Stimulated activated CD4-positive, alpha-beta T cell treated with anti-CD3 and anti-CD28 coated beads, Interleukin-4, amount 100 ng/mL, for 24 hours (primary cell): ENCODE measurements at places on chromosomes 3 and 15.
A peak's percentile ranks its signal among the peaks of the same experiment; 100 is the strongest.

DNA sequence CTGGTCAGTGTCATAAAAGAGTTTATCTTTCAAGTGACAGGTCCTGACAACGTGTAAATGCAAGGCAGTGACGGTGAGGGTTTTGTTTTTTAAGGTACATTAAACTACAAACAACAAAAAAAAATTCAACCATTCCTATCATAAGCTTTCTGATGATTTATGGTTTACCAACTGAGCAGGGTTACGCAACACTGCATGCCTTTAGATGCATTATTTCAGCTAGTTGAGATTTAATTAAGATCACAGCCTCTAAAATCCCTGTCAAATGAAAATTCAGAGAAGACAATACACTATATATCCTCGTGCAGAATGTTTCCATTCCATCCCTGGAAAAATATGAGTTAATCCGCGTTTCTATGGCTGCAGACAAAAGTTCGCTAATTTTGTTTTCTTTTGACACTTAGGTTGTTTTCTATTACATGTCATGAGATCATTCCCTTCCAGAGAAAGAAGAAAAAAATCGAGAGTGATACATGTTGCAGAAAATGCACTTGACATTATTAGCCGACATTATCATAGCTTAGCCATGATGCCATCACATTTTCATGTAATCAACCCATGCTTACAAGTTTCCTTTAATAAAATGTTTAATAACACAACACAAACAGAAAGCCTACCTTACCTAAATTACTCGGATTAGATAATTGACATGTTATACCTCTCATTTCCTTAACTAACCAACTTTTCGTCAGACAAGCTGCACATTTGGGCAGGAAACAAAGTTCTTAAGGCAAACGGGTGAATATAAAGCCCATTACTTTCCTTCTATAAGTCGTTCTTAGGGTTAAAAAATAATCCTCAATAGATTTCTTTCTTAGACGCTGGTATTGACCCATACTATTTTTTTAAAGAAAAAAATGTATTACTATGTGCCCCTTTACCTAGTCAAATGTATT lies 521.2 kb downstream of the FOXP1 start:
- no peak for DNase-seq

DNA sequence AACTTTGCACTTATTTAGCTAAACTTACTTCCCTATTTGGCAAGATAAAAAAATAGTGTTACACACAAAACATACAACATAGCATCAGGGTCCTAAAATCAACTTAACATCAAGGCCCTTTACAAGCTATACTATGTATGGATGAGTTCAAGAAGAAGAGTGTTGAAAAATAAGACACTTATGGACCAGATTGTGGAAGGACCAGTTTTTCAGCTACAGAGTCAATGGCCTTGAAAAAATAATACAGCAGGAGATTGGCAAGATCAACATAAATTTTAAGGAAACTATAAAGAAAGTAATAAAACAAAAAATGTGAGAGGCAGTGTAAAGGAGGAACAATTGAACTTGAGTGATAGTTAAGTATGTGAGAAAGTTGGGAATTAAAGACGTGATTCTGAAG lies 66.3 kb upstream of the BBX start:
- DNase-seq: no peak

- no peak for DNase-seq
Measured at GRCh38 chr15:59833366-59833765, 144.2 kb upstream of the BNIP2 start.

- DNase-seq: peak; percentile 51
Measured at GRCh38 chr3:15241341-15241740, 35.3 kb downstream of the CAPN7 start.

GRCh38 chr3:115418583-115418982 lies 204.7 kb upstream of the GAP43 start:
- DNase-seq: no peak

DNA sequence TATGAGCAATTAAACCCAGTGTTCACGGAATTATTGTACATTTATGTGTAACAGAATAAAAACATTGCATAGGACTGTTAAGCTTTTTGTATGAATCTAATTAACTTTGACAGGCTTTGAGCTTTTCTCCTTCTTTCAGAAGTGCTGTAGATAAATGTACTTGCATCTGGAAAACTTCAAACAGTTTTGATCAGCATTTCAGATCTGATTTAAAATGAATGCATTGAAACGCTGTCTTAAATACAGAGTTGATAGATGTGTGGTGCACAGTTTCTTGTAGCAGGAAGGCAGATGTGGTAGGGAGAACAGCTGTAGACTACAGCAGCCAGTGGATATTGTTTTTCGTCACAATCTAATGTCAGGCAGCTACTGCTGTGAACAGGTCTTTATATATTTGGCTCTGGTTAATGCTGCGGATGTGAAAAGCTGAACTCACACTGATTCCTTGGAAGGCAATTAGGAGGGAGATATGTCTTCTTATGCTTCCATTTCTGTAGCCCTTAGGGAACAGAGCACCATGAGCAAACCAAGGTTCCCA lies 193.8 kb upstream of the GOLIM4 start:
- no peak for DNase-seq

- no peak for DNase-seq
Measured at GRCh38 chr3:79983118-79983517, 215.3 kb upstream of the ROBO1 start.

DNA sequence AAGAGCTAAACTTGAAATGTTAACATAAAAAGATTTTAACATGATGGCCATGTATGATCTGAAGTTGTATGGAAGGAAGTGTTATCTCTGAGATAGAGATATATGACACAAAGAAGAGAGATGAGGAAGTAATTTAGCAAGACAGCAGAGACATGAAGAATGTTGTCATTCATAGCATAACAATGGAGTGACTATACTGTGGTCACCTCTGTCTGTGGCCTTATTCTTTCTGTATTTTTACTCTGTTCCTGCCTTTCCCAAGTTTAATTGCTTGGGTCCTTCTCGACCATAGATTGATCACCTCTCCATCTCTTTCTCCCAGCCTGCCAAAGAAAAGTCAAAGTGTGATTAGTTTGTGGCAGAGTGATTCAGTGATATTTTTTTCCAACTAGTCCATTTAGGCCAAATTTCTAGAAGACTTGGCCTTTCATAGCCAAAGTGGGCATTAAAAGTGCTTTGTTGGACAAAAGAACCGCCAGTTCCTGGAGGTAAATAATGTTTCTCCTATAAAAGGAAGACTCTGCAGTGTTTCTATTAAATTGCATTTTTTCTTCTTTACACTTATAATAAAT lies 711.9 kb downstream of the CADM2 start:
- no peak for DNase-seq

GRCh38 chr3:46692566-46692990 lies 901 bp downstream of the ALS2CL start:
- no peak for DNase-seq

- no peak for DNase-seq
Measured at GRCh38 chr3:187006864-187007630, 76.7 kb downstream of the ST6GAL1 start.

GRCh38 chr3:187616307-187616972 lies 53.8 kb downstream of the SST start:
- peak; percentile 64 for DNase-seq

GRCh38 chr15:85693277-85693676 lies 101.4 kb downstream of the KLHL25 start:
- no peak for DNase-seq

DNA sequence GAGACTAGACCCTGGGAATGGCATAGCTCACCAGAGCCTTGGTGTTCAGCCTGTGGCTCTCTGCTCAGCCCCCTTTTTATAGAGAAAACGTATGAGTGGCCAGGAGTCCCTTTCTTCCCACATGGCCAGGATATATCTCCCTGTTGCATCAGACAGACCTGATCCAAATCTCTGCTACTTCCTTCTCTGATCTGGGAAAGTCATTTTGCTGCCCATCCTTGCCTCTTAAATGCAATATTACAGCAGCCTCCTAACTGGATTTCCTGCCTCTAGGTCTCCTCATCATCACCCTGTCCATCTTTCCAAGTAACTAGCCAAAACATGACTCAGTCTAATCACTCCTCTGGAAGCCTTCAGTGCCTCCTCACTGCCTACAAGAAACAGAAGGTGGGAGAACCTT lies 42.9 kb downstream of the CTDSPL start:
- DNase-seq: no peak

- no peak for DNase-seq
Measured at GRCh38 chr3:174329321-174329720, 529.8 kb upstream of the NAALADL2 start.

DNA sequence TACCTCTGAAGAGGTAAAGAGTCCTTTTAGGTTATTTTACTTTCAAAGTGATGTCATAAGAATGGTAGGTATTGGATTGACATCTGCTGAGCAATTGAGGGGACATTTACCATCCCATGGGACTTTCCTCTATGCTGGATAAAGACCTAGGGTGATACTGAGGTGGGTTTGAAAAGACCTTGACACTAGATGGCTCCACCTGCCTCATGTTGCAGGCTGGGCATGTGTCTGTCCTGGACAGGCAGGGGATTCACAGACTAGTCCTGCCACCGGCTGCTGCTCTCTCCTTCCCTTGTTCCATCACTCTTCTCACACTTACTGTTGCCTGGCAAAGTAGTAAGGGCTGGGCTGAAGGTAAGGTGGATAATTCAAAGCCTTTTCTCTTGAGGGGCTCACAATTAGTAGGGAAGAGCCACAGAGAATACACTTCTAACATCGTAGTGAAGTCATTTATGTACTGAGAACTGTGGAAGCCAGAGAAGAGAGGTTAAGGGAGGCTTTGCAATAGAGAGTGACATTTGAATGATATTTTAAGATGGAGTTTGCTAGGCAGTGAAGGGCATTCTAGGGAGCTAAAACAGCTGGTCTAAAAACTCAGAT lies 27.7 kb downstream of the TRAK1 start:
- DNase-seq: no peak

DNA sequence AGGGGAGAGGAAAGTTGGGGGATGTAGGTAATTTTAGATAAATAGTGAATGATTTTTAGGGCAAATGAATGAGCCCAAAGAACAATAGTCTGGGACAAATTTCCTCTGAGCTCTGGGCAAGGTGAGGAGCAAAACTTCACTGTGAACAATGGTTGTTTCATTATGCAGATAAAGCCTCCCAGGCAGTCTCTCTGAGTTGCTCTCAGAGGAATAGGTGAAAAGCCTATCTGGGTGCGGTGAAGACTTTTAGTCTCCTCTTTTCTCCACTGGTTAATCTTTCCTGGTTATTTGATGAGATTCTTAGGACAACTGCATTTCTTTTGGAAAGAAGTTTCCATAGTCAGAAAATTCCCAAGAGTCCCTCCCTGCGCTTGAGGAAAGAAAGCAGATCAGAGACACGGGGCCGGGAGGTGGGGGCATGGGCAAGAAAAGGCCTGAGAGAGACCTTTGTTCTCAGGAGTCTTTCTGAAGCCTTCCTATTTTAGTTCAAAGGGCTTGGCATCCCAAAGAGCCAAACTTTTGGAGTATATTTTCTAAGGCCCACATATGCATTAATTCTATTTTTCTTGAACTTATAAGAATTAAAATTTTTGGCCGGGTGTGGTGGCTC lies 353.6 kb upstream of the SLCO3A1 start:
- no peak for DNase-seq
